ENCODE measurements at places on chromosomes 3 and 15.
A peak's percentile ranks its signal among the peaks of the same experiment; 100 is the strongest.

GRCh38 chr3:171055336-171056178 lies 29.0 kb upstream of the SLC2A2 start:
- DNase-seq, result no peak

- DNase-seq, result no peak
Measured at GRCh38 chr15:55257938-55258337, 31.7 kb downstream of the RAB27A start.

GRCh38 chr3:425079-425478 lies 228.5 kb downstream of the CHL1 start:
- no peak for DNase-seq

DNA sequence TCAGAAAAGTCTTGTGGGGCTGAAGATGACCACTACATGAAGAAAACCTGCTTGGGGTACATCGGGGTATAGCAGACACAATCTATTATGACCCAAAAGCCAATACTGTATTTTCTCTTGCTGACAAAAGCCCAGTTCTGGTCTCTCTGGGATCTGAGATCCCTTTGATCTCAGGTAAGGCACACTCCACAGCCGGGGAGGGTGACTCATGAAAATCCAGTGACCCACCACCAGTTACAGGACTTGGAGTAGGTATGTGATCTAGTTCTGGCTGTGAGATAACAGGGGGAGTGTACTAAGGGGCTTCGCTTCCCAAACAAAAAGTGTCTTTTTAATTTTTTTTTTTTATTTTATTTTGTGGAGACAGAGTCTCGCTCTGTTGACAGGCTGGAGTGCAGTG lies 193.3 kb downstream of the STT3B start:
- no peak for DNase-seq

DNA sequence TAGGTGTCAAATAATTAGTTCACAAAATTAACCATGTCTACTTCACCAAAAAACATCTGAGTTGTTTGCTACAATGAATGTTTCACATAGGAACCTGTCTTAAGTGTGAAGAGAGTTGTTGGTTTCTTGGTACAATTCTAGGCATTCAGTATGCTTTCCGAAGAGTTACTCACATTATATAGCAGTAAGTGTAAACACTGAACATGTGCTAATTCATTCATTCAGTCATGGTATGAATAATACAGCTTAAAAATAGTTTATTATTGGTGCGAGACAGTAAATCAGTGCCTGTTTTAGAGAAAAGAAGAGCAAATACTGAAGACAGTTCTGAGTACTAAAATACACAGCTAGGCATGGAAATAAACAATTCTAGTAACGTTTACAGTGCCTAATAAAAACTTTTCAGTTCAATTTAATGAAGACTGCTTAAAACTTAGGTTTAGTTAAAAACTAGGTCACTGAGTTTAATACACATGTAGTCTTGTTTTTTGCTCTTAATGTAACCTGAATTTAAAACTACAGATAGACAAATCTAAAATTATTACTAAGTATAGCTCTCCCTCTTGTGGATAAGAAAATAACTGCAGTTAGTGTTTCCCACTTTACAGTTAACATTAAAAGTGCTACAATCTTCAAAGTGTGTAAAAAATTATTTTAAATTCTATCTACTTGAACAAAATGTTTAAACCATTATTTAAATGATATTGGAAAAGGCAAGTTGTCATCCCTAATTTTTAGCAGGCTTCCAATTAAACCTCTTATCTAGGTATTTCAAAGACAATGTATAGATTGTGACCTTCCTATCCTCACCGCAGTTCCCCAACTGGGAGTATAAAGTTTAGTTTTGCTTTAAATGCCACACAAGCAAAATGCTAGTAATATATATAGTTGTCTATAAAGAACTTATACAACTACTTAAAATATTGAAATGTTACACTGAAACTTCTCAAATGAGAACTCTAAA lies 20.1 kb upstream of the ZCWPW2 start:
- no peak for DNase-seq

DNA sequence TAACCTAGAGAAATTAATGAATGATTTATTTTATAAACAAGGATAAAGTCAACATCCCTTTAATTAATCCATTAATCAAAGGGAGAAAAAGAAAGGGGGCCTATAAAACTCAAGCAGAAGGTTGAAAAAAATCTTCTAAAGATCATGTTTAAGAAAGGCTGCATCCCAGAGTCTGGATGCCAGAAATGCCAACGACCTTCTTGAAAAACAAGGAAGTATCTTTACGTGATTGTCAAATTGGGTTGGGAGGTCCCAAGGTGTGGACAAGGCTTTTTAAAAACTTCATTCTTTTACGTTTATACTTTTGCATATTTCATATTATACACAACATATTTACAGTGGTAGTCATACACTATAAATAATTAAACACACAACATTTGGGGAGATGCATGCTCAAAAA lies 1.6 kb downstream of the GOLGB1 start:
- no peak for DNase-seq

DNA sequence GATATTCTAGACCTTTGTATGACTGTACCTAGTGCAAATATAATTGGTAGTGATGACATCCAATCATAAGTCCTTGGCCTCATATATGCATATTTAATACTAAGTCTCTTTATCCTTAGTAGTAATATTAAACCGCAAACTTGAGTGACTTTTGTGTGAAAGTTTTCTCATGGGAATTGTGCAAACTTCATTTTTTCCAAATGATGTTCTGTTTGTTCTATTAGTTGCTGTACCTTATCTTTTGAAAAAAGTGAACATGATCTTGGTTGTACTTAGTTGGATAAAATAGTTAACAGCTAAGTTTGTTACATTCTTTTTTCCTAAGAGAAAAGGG lies 43.2 kb downstream of the TMEM45A start:
- DNase-seq, result no peak

- DNase-seq, result peak; percentile 24
Measured at GRCh38 chr3:71652781-71653413, 69.4 kb upstream of the FOXP1 start.

DNA sequence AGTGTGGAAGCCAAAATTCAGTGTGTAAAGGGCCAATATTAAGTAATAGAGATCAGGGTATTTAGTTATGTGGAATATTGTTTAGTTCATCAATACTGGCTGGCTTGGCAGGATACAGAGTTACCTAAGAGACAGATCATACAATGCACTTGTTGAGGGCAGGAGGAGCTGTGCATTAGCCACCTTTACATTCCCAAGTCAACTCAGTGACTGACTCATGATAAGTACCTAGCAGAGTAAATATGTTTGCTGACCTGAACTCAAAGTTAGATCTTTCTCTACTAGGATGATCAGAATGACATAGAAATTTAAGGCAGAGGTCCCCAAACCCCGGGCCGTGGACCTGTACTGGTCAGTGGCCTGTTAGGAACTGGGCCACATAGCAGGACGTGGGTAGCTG lies 3.5 kb upstream of the ABHD17C start:
- DNase-seq, result no peak

- DNase-seq, result no peak
Measured at GRCh38 chr3:86793786-86794185, 197.2 kb downstream of the VGLL3 start.

Data from activated naive CD4-positive, alpha-beta T cell treated with anti-CD3 and anti-CD28 coated beads, Interleukin-2, amount 10 ng/mL, durations not matched to agents 7 days and 5 days (primary cell).